ENCODE measurements at places on chromosomes 6 and 20.

- DNase-seq, result no peak
Observed at GRCh38 chr20:46501961-46502360, 11.4 kb downstream of the ZNF334 start.

DNA sequence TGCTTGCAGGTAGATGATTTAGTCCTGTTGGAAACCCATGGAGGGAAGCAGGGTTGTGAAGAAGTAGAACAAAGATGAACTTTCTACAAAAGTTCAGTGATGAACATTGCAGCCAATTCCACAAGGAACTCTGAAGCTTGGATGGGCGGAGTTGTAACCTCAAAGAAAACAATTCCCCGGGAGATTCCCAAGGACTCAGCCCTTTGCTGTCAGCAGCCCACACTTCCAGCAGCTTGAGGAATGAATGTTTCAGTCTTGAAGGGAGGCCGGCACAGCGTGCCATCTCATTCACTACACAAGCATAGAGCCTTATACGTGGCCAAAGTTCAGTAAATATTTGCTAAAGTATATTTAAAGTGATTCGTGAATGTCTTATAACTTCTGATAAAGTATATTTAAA, 269.4 kb downstream of the NKAIN2 start:
- no peak for DNase-seq

GRCh38 chr20:10185741-10186558, 32.7 kb upstream of the SNAP25 start:
- no peak for DNase-seq

- no peak for DNase-seq
Observed at GRCh38 chr6:75166236-75166635, 39.6 kb downstream of the COL12A1 start.

DNA sequence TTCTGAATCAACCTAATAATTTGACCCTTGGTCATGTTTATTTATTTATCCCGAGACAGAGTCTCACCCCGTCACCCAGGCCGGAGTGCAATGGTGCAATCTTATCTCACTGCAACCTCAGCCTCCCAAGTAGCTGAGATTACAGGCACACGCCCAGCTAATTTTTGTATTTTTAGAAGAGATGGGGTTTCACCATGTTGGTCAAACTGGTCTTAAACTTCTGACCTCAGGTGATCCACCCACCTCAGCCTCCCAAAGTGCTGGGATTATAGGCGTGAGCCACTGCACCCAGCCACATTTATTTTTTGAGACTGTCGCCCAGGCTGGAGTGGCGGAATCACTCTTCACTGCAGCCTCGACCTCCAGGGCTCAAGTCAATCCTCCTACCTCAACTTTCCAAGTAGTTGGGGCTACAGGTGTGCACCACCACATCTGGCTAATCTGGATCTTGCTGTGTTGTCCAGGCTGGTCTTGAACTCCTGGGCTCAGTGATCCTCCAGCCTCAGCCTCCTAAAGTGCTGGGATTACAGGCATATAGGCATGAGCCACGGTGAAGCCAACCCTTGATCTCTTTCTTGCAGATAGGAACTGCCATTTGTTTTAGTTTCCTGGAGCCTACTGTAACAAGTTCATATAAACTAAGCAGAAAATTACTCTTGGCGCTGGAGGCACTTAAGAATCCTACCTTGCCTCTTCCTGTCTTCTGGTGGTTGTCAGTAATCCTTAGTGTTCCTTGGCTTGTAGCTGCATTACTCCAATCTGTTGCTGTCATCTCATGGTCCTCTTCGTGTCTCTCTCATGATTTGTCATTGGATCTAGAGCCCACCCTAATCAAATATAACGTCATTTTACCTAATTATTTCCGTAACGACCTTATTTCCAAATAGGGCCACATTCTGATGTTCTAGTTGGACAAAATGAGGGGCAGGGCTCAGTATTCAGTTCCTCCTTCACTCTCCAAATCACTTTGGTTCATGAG, 2.3 kb downstream of the RPS18 start:
- no peak for DNase-seq

DNA sequence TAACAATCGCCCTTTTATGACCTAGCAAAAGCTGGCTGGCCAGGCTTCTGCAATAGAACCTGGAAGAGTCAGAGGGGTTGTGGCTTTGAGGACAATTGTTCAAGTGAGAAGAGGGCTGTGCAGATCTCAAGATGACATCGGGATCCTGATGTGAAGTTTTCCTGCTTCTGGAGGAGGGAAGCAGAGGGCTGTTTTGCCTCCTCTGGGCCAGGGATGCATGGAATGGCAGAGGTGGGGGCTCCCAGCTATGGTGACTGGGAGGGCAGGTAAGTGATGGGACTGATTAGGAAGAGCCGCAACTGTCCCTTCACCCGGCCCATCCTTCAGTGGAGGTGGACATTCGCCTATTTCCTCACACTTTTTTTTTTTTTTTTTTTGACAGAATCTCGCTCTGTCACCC, 43.4 kb upstream of the BLCAP start:
- DNase-seq, result no peak

DNA sequence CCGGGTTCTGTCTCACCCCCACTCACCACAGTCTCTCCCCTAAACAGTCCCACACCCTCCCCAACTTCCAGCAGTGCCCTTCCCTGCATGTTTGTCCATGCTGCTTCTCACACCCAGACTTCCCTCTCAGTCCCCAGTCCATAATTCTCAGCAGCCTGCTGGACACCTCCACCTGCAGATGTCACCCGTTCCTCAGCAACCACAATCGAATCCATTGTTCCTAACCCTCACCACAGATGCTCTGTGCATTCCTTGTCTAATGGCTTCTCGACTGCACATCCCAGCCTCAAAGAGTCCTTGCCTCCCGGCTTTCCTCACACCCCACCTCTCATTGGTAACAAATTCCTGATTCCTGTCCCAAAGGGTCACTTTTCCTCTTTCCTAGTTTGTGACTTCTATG, 55.6 kb downstream of the GOPC start:
- no peak for DNase-seq

- DNase-seq, result no peak
Observed at GRCh38 chr6:49082611-49083010, 380.4 kb downstream of the MMUT start.

GRCh38 chr6:32224696-32225095, 829 bp upstream of the NOTCH4 start:
- no peak for DNase-seq

DNA sequence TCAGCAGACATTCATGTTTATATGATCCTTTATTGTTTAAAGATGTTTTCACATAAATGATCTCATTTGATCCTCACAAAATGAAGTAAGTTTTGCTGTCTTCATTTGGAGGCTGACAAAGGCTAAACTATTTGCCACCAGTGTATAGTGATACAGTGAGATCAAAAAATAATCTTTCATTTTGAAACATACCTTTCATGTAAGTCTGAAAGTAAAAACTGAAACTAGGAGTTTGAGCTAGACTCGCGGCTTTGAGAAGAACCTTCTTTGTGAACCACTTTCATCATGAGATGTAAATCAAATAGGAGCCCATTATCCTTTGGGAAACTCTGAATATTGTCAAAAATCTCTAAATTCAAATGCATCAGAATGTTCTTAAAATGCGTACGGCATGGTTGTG, 40.3 kb upstream of the SPTLC3 start:
- DNase-seq, result no peak

- no peak for DNase-seq
Observed at GRCh38 chr6:41836660-41837052, 49.2 kb downstream of the TOMM6 start.

DNA sequence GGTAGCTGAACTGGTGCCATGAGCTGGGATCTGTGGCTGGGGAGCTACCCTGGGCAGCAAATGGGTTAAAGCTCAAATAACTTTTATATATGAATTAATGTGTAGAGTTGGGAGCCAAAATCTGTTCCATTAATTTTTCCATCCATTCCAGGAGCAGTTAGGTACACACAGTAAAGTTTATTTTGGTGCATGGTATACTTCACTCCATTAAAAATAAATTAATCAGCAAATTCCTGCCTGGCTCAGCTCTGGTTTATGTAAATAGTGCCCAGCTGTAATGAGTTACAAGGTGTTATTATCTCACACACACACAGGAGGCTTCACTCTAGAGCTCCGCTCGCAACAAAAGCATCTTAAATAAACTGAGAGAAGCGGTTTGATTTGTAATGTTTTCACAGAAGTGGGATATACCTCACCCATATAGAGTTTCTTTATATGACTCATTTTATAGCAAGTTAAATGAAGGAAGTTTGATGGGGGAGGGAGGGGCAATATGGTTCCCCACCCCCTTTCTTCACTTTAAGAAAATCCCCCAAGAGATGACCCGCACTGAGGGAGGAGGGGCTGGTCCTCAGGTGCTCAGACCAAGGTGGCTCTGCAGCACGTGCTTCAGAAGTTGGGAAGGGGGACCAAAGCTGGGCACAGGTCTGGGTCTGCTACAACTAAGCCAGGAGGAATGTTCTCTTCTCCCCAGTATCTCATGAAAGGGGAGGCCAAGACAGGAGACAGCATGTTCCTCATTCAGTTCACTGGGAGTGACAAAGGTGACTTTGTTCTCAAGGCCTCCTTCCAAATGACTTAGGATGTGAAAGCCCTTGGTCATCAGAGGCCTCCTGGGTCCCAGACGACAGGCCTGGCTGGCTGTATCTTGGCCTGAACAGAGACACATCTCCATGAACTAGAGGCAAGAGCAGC, 10.5 kb upstream of the FAM83C start:
- DNase-seq, result no peak

DNA sequence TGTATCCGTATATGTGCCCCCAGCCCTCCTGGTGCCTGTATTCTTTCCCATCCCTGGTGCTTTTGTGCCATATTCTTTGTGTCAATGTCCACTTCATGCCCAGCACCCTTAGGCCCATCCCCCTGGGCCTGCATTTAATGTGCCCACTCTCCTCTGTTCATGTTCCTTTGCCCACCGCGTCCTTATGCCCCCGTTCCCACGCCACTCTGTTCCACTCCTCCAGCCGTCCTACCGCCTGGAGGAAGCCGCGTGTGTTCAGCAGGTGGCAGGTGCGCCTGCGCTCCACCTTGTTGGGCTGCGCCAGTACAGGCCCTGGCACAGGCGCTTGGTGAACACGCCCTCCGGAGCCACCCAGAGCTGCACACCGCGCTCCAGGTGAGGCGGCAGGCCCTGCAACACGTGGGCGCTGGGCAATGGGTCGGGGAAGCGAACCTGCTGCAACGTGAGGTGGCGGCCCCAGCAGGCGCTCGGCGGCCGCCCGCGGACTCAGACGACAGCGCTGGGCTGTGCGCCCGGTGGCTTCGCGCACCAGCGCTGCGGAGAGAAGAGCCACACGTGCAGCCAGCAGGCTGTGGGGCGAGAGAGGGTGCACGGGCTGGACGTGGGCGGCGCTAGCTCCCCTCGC, 4.0 kb upstream of the FOXS1 start:
- no peak for DNase-seq

GRCh38 chr20:59084041-59084850, 41.7 kb upstream of the PRELID3B start:
- DNase-seq, result no peak

GRCh38 chr6:3383525-3383924, 73.3 kb downstream of the SLC22A23 start:
- DNase-seq, result no peak

DNA sequence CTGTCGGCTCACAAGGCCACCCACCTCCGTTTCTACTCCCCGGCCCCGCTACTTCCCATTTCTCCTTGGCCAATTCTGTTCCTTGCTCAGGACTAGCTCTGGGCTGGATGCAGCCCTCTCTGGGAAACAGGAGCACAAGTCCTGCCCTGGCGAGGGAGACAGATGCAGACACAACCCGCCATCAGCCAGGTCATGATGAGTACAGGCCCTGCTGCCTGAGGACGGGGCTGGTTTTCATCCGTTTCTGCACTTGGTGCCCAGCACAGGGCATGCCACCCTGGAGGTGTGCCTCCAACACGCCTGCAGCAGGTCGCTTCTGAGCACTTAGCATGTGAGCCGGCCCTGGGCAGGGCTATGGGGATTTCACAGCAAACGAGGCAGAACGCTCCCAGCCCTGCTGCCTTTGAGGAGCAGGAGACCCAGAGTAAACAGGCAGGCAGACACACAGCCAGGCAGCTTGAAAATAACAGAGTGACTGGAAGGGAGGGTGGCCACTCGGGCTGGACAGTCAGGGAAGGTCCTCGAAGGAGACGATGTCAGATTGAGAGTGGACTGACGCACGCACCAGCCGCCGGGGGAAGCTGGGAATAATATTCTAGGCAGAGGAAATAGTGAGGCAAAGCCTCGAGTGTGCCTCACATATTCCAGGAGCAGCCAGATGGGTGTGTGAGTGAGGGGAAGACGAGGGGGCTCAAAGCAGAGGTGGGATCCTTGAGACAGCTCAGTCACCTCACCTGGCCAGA, 21.2 kb upstream of the VSTM2L start:
- no peak for DNase-seq

GRCh38 chr20:20915844-20916243, 190.3 kb downstream of the LINC00237 start:
- DNase-seq, result no peak

DNA sequence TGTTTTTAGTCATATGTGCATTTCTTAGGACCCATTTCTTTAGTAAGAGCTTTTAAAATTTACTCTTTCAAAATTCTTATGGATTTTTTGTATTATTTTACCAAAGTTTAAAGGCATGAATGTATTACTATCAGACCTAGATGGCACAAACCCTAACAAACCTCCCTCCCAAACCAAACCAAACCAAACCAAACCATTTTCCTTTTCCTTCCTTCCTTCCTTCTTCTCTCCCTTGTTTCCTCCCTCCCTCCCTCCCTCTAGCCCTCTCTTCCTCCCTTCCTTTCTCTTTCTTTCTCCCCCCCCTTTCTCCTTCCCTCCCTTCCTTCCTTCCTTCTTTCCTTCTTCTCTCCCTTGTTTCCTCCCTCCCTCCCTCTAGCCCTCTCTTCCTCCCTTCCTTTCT, 1001.8 kb upstream of the CITED2 start:
- DNase-seq, result no peak

- DNase-seq, result no peak
Observed at GRCh38 chr6:160507420-160507819, 156.7 kb downstream of the LPA start.

DNA sequence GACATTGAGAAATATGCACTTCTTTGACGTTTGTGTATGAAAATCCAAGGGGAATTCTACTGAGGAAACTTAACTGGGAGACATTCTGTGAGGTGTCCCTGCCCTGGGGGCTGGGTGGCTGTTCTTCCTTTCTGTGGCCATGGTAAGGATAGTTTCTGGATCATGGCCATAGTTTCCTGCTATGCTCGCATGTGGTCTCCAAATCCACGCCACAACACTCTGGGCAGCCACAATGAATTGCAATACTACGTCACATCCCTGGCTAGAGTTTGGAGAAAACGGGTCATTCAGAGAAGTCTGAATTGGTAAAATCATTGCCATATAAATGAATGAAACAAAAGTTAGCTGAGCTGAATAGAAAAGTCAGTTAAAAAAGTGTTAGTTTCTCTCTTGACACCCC, 230.6 kb downstream of the UTRN start:
- no peak for DNase-seq

Data from stimulated activated CD4-positive, alpha-beta T cell treated with anti-CD3 and anti-CD28 coated beads, TNF-alpha, amount 100 ng/mL, for 1 hour (primary cell).